ENCODE measurements at places on chromosomes 1 and 21.

GRCh38 chr1:53317646-53318539 is 10.0 kb downstream of the LRP8 start:
- no peak for DNase-seq

GRCh38 chr1:978835-979743 is 2.8 kb downstream of the PERM1 start:
- DNase-seq = peak; percentile 30

DNA sequence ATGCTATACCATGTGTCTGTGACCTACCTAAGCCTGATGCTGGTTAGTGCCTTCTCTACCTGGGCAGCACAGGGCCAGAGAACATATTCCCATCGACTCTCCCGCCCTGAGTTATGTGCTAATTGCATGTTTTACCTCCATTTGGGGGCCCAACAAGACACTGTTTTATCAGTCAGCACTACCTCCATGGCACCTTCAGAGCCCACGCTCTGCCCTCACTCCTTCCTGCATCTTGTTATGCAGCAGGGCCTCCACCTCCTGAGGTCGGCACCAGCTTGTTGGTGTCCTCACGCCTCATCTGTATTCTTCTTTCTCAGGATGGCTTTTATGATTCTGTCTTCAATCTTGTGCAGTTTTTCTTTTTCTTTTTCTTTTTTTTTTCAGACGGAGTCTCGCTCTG is 11.9 kb downstream of the WNT9A start:
- DNase-seq = no peak

GRCh38 chr21:39715804-39716397 is 29.1 kb upstream of the IGSF5 start:
- DNase-seq = peak; percentile 32

GRCh38 chr1:84996846-84997666 is at the start of gene MCOLN2:
MCOLN2 (minus strand) TSS chr1:84997113; CDS start chr1:84996872, 241 bp downstream.
- peak; percentile 51 for DNase-seq

DNA sequence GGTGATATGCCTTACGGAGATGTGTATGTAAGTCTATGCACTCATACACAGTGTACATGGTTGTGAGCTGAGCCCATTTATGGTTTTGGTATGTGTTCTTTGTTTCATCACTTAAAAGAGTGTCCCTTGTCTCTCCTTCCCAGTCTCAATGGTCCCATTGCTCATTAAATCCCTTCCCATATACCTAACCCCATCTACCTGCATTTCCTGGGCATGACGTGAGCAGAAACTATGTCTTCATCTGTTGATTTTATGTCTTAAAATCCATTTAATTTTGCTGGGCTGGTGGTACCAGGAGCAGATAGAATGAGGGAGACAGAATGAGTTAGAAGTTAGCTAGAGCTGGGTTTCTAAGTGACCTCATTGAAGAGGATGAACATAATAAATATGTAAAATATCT is 44.8 kb downstream of the ADAMTS1 start:
- no peak for DNase-seq

- DNase-seq = no peak
These were observed 120.3 kb upstream of the C8B start for GRCh38 chr1:57086154-57086553.

DNA sequence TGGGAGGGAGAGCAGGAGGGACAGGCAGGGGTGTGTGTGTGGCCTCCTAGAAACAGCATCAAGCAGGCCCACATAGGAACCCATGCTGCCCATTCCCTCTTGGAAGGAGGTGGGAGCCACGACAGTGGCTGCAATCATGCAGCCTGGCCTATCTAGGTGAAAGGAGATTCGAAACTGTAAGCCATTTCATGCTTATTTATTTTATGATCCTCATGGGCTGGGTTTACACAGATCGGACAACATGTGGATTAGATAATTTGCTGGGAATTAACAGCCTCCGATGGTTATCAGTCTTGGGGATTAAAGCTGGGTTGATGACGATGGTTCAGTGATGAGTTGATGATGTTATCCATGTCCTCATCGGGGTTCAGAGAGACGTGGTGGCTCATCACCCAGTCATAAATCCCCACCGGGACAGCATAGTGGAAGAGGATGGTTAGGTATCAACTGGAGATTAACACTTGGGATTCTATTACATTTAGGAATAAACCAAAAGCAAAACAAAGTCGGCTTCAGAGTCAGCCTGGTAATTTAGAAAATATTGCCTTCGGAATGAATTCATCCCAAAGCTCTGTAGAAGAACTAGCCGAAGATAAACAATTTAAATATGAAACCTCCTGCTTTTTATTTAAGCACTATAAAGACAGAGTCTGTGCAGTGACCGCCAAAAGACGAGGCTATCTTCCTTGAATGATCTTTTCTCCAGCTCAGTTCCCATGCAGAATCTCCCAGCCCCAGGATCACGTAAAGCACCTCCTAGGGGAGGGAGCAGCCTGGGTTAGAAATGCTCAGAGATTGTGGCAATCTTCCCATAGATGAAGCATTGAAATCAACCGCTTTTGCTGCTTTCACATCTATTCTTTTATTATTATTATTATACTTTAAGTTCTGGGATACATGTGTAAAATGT is 252.8 kb downstream of the FOXD2 start:
- DNase-seq = no peak

GRCh38 chr1:222057162-222057561 is 315.3 kb upstream of the DUSP10 start:
- no peak for DNase-seq

- no peak for DNase-seq
These were observed 7.2 kb upstream of the NHLH1 start for GRCh38 chr1:160359559-160360226.

- DNase-seq = no peak
These were observed 21.4 kb downstream of the OPRD1 start for GRCh38 chr1:28833381-28833780.

DNA sequence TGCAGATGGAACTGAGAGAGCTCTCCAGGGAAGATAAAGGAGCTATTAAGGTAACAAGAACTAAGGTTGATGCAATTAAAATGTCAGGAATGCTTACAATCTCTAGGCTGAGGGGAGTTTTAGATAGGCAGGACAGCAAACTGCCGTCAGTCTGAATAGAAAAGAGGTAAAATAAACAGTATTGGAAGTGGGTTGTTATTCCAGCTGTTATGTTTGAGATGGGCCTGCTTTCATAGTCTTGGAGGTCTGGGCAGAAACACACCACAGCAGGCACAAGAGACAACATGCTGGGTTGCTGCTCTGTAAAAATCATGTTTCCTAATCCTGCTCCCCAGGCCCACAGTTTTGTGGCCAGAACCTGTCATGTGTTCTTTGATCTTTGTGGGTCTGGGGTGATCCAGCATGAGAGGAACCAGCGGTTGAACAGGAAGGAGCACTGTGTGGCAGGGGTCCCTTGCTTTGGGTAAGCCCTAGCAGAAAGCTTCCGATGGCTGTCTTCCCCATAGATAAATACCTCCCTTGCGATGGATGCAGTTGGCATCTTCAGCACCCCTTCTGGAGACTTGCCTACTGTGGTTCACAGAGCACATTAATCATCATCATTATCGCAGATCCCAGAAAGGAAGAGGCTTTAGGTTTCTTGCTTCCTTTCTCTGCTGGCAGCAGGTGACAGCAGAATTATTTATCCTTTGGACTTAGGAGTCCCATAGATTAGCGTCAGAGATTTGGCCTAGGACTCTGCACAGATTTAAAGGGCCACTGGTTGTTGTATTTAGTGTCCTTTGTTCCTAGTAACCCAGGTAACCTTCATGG is 97.1 kb downstream of the AK5 start:
- no peak for DNase-seq

DNA sequence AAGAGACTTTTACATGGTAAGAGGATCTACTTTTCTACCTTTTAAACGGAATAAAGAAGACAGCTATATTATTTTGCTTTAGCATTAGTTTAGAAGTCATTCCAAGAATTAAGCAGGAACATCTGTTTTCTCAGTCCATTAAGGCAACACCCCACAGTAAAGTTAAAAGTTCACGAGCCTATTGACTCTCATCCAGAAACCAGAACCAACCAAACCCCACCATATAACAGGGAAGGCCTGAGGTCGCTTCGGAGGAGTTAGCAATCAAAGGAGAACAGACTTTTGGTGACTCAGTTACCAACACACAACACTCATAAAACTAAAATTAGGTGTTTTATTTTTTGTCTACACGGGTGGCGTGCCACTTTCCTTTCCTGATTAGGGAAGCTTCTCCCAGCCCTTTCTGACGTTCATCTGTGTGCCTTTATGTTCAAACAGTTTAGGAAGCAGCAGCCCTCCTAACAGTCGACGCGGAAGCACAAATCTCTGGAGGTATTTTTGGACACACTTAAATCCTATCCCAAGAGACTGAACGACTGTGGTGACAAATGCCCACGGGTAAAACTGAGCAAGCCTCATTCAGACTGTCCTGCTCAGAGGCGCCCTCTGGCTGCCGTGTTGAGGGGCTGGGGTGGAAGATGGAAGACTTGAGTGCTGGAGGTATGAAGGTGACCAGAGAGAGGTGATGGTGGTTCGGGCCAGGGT is 8.6 kb upstream of the PLA2G2C start:
- DNase-seq = peak; percentile 68

DNA sequence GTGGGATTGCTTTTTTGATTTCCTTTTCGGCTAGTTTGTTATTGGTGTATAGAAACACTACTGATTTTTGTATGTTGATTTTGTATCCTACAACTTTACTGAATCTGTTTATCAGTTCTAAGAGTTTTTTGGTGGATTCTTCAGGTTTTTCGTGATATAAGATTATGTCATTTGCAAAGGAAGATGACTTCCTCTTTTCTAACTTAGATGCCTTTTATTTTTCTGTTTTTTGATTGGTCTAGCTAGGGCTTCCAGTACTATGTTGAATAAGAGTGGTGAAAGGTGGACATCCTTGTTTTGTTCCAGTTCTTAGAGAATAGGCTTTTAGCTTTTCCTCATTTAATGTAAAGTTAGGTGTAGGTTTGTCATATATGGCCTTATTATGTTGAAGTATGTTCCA is 13.1 kb upstream of the NHLH2 start:
- no peak for DNase-seq

DNA sequence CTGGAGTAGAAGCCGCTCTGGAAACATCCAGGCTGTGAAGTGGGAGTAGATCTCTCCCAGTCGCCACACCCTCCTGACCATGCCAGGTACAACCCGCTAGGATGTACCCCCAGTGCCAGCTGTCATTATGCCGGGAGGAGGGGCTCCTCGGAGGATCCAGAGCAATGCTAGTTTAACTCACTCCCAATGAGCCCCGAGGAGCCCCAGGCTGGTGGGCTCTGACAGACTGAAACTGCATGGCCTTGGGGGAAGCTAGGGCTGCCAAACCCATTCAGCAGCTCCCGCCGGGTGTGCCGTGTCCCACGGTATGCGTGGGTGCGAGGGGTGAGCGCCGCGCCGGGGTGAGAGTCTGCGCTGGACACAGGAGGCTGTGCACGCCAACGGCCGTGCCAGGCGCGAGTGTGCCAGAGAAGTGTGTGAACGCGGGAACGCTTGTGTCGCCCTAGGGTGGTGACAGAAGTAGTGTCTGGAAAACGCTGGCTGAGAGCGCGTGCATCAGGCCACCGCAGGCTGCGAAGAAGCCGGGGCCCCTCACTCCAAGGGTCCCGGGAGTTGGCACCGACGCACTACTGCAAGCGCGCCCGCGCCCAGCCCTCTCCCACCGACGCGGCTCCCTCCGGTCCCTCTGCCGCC is 177.1 kb upstream of the EDN2 start:
- DNase-seq = no peak

DNA sequence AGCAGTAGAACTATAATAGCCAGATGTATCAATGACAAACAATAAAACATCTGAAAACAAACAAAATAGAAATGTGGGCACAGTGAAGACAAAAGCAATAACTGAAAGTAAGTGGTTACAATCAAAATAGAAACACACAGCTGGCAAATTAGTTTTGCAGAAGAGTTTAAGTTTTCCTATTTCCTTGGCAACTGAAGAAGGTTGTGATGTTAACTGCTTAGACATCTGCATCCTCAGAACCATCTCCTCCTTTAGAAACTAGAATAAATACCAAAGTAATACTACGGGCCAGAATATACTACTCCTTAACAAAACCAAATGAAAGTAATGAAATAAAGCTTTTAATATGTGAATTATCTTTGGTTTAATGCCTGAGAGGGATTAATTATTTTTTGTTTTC is 605.5 kb downstream of the LTN1 start:
- DNase-seq = no peak

GRCh38 chr1:78275906-78276685 is 214.7 kb upstream of the PTGFR start:
- no peak for DNase-seq

- no peak for DNase-seq
These were observed 11.6 kb downstream of the EIF4G3 start for GRCh38 chr1:21165076-21165475.

DNA sequence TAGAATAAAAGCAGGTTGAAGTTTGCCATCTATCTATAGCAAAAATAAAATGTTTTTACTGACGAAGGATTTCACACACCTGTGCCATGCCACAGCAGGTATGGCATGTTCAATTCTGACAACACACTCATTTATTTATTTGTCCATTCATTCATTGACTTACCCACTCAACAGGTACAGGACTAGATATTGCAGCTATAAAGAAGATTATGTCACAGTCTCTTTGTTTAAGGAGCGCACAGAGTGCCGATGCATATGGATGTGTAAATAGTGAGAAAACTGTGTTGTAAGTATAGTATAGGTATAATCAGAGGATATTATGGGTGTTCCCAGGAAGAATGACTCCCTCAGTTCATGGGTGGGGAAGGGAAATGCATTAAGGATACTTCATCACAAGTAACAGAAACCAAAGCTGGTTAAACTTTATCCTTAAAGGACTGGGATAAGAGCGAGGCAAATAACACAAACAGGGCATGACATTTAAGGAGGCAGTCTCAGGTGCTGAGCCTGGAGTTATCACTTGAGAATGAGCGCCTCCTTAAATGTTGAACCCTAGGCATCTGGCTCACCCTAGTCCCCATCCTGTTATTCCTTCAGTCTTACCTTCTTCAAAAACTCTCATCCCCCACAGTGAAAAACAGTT is 7.9 kb upstream of the ZRANB2 start:
- DNase-seq = no peak

DNA sequence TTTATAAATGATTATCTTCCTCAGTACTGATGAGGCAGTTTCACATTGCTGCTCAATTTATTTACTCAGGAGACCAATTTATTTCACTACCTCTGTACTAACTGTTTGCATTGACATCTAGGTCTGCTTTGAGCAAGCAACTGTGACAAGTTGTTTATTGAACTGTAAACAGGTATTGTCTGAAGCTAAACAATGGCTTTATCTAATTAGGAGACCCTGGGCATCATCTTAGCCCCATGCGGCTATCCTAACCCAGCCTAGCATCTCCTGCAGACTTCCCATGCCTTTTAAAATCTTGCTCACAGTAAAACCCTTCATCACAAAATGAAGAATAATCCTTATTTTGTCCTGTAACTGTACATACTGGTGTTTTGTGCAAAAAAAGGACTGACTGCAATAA is 348.2 kb downstream of the RWDD3 start:
- no peak for DNase-seq

DNA sequence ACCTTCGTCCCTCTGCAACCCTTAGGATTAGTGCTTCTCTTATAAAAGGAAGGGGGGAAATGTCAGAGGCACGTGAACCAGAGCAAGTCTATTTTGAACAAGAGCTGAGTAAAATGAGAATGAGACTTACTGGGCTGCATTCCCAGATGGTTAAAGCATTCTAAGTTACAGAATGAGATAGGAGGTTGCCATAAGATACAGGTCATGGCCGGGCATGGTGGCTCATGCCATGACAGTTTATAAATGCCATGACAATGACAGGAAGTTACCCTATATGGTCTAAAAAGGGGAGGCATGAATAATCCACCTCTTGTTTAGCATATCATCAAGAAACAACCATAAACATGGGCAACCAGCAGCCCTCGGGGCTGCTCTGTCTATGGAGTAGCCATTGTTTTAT is 2.5 kb upstream of the AQP10 start:
- DNase-seq = no peak

- no peak for DNase-seq
These were observed 10.9 kb upstream of the RWDD3 start for GRCh38 chr1:95223110-95223509.

Data from activated CD4-positive, CD25-positive, alpha-beta regulatory T cell treated with anti-CD3 and anti-CD28 coated beads, Interleukin-2, amount 50 U/mL, for 72 hours (primary cell).